HS-27A (cell line): ENCODE measurements at places on chromosomes 11 and 22.

DNA sequence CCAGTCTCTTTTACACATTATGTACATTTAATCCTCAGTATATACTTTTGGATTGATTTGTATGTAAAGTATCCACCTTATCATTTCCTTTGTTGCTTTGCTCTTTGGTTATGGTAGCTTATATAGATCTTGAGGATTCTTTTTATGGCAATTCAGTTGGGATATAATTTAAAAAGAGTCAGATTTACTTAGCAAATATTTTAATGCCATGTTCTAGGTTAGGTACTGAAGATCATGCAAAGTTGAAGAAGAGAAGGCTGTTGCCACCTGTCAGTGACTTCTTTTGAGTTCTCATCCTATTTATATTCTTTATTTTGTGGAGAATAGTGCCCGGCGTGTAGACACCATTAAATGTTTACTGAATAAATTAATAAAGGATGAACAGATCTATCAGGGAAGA lies 279.7 kb downstream of the TMEM135 start:
- DNase-seq = no peak

DNA sequence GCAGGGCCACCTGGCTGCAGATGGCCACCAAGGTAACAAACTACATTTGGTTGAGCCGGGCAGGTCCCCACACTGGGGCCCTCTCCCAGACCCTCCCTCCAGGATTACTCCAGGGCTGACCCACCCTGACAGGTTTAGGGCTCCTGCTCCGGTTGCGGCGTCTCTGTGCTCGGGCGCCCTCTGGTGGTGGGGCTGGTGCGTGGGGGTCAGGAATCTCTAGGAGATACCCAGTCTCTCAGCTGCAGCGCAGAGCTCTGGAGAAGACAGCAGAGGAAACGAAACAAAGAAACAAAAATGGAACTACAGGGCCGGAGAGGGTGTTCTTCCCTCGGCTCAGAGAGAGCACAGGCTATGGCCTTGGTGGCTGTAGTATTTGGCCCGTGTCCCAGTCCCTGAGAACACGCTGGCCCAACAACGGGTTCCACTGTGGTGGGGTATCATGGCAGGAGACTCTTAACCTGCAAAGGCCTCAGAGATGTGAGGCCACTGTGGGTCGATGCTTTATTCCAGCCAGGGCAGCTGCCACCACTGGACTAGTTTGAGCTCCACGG lies 2.4 kb downstream of the C11orf96 start:
- DNase-seq = no peak

DNA sequence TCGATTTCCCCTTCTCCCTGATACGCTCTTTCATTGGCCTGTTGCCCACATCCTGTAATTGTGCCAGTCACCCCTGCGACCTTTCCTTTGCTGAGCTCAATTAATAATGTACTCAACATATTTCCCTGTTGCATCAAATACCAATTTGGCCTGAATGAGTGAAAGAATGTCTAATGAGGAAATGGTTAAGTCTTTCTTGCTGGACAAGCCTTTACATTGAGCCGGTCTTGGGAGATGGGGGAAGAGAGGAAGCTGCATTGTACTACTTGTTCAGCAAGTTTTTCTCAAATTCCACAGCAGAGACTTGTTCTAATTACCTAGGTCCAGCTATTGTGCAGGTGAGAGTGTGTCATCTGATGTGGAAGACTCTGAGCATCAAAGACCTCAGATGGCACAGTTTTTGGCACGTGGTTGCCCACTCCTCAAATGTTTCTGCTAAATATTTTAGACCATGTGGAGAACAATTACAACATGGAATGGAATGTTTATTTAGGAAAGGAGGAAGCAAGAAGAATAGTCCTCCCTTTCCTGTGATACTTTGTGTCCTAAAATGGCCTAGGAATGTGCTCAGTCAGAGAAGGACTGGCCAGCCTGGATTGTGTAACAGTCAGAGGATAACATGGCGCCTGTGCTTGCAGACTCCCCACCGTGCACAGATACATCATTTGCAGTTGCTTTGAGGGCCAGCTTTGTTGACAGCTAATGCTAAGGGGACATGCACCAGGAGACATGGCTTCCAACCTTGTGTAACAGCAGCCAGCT lies 129.5 kb upstream of the E2F8 start:
- no peak for DNase-seq

DNA sequence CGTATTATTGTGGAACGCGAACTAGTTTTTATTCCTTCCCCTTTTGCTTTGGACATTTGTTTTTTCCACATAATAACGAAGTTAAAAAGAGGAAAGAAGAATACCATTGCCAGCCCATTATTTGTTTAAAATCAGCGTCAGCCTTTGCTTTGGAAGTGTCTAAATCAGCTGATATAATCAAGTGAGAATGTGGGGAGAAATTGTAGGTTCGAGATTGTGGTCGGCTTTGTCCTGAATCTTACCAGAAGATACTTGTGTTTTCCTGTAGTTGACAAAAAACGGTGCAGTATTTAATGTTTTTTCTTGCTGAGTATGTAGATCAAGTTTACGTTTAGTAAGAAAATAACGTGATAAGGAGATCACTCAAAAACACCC lies 935 bp downstream of the ZNF143 start:
- no peak for DNase-seq

DNA sequence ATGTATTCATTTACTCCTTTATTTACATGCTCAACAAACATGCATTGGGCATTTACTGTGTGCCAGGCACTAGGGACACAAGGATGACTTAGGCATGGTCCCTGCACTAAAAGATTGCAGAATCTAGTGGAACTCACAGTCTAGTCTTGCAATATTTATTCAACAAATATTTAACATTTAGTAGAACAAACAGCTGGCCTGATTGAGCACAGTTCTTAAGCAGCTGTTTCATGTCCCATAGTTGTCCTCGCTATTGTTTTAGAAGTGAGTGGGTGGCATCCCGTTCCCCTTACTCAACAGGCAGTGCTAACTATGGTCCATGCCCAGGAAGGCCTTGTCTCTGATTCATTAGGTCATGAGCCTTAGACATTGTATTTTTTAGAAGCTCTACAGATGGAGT lies 459.9 kb upstream of the CADM1 start:
- DNase-seq = no peak

GRCh38 chr11:122032317-122032716 lies 83.7 kb downstream of the BLID start:
- no peak for DNase-seq

- no peak for DNase-seq
Measured at GRCh38 chr22:43706151-43706550, 106.0 kb downstream of the EFCAB6 start.
